ENCODE measurements at places on chromosomes 2 and 18.

DNA sequence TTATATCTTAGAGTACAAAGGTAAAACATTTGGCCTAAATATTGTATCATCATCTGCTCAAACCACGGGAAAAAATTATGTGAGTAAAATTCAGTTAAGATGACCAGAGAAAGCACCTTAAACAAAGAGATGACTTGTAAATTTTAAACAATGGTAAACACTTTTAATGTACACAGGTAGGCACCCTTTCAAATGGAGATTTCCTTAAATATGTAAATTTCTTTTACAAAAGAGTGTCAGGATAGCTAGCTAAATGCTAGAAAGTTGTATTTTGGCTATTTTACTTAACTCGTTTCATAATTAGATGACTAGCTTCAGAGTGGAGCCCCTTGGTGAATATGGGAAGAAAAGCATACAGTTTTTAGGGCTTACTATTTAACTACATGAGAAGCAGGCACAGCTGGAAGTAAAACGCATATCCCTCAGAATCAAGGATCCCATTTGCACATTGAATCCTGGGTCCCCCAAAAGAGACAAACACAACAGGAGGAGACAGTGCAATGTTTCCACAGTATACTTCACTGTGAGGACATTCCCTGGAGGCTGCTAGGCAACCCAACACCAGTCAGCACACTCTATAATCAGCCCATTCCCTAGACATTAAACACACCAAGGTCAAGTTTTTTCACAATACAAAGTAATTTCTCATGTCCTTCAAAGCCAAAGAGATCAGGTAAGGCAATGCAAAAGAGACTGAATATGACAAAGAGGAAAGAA is 1154.4 kb downstream of the DPP10 start:
- no peak for DNase-seq

- peak; percentile 61 for DNase-seq
Observed at GRCh38 chr18:46152436-46152807, 48.2 kb downstream of the HAUS1 start.

- no peak for DNase-seq
Observed at GRCh38 chr2:71546777-71547281, 93.5 kb downstream of the DYSF start.

DNA sequence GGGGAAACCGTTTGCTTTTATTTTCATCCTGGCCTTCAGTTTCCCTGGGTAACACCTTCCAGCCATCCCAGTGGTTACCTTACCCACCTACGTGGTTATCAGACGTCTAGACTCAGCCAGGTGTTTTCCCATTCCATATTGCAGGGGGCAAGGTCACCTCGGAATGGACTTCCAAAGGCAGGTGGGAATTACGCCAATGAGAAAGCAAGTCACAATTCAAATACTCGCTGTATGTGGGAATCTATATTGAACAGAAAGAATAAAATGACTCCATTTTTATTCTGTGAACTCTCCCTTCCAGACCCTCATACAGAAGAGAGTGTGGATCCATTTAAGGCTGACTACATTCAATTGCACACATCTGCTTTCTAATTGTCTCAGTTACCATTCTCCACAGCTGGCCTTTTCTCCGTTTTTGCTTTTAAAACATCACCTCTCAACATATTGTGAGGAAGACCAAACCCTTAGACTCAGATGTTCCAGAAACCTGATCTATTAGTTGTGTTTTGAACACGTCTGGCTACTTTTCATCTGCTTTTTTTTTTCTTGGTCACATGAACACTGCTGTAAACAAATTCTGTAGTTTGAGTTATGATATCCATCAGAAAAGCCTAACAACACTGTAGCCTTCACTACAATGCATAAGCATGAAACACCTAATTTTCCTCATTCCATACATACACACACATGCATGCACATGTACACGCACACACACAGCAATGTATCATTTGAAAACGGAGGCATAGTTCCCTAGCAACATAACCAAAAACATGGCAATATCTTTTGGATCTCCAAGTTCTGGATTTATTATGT is 59.8 kb downstream of the BCL2 start:
- DNase-seq: no peak

- DNase-seq: no peak
Observed at GRCh38 chr2:101731221-101732054, 33.9 kb downstream of the MAP4K4 start.

Data from urothelium cell line (cell line).